ENCODE measurements at places on chromosomes 3 and 15.
A peak's percentile ranks its signal among the peaks of the same experiment; 100 is the strongest.

DNA sequence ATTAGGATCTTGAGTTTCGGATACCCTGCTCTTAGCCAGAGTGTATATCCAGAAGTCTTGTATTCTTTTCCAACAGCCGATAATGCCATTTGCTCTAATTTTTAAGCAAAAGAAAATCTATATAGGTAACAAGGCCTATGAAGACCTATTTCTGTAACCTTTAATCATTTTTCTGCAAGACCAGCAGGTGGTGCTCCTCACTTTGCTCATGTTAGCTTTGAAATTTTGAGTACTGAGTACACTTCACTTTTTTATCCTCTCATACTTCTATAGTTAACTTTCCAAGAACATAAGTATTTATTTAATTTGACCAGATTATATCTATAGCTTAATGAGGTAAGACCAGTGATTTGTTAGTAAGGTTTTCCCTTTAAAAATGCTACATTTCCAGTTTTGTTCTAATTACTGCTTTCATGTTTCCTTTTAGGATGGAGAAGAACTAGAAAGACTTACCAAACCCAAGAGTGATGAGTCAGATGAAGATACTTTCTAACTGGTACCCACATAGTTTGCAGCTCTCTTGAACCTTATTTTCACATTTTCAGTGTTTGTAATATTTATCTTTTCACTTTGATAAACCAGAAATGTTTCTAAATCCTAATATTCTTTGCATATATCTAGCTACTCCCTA, 20.5 kb downstream of the SLC35A5 start:
- no peak for DNase-seq

DNA sequence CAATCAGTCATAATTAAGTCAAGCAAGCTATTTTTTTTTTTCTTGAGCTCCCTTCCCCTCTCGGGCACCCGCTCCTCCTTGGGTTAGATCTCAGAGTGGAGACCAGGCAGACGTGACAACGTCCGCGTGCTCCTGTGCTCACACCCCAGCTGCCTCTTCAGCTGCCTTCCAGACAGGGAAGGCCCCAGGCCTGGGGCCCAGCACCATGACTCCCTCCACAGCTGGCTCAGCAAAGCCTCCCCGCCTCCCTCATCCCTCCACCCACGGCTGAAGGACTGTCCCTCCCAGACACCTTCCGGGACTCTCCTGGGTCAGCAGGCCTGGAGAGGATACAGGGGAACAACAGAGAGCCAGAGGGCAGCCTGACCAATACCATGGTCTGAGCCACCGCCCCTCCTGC, 87.9 kb upstream of the LINGO1 start:
- no peak for DNase-seq

DNA sequence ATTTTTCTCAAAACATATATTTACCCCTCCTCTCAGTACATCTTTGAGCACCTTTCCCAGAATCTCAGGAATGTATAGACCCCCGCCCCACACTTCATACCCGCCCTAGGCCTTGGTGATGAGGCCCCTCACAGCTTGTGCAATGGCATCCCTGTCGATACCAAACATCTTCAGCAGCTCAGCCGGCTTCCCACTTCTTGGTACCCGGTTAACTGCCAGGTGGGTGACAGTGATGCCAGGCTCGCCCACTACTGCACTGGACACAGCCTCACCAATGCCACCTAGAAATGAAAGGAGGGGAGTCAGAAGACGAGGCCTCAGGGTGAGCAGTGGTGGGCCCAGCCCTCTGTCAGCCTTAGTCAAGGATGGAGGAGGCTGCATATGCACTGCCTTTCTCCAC, 30.2 kb downstream of the TKT start:
- no peak for DNase-seq

- DNase-seq: peak; percentile 55
Observed at GRCh38 chr3:28915741-28916500, 364.9 kb upstream of the RBMS3 start.

DNA sequence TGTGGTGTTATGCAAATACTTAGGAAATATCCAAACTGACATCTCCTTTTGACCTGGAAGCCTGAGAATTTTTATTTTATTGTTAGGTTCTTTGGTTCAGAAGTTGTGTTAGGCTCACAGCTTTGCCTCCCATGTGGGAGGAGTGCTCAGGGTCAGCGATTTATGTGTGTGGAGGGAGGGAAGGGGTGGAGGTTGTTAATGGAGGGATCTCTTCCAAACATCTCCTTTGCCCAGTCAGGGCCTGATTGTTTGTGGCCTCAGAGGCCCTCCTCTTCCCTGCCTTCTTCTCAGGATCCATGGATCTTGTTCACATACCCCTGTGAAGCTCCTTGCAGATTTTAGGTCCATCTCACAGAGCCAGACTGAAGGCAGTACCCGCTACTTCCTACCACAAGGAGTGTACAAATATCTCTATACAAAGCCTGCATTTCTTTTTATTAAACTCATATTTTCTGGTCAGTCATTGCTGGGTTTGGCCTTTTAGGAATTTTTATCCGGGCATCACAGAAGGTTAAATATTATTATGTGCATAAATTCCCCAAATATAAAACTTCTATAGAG, 40.3 kb downstream of the BBX start:
- DNase-seq: no peak

- no peak for DNase-seq
Observed at GRCh38 chr3:174639406-174639805, 219.7 kb upstream of the NAALADL2 start.

DNA sequence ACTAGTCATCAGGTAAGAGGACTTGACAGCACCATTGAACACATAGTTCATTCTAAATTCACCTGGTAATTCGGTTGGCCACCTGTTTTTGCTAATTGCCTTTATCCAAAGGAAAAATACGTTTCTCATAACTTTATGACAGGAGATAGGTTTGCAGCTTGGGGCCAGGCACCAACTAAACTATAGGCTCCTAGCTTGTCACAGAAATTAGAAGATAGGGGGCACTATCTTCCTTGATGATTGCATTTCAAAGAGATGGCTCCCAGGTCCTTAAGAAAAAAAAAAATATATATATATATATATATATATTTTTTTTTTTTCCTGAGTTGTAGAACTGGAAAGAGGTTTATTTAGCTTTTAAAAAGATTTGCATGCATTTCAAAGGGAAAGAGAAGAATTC, 563.6 kb downstream of the NAALADL2 start:
- peak; percentile 22 for DNase-seq

DNA sequence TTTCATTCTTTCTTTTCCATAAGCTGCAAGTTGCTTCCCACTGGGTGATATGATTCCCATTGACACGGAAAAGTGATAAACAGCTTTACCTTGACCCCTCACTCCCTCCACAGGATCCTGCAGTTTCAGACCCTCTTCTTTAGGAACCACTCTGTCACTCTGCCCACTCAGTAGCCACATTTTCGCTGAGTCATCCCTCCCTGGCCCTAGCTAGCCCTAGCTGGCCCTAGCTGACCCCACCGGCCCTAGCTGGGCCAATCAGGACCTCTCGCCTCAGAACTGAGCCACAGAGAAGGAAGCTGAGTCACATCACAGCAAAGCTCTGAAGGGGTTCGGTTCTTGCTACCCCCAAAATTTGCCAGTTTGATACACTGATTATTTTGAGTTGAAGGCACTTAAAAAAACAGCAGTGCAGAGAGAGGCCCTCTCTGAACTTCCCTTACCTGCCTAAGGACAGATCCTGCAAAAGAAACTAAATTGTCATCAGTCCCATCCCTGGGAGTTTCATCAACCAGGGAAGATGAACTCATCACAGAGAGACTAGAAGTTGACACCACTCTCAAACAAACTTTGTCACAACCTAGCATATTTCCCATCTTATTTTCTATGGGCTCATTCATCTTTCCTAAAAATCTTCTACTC, 233.5 kb upstream of the PROK2 start:
- no peak for DNase-seq

- no peak for DNase-seq
Observed at GRCh38 chr15:74345051-74345450, 22.4 kb downstream of the CYP11A1 start.

DNA sequence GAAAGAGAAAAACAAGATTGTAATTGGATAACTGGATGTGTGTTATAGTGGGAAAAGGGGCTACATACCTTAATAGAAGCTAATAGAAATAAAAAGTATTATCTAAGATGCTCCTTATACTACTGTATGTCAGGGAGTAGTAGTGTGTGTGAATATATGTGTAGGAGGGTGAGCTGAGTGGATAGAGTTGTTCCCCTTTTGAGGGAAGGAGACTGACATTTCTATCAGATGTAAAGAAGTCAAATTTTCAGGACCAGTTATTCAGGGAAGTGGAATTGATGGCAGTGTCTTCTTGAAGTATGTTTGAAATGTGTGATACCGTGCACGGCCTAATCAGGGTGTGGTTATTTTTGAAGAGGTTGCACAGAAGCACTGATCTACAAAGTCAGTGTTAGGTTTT, 49.1 kb downstream of the PCOLCE2 start:
- no peak for DNase-seq

- no peak for DNase-seq
Observed at GRCh38 chr3:170075441-170076091, 37.8 kb downstream of the GPR160 start.

DNA sequence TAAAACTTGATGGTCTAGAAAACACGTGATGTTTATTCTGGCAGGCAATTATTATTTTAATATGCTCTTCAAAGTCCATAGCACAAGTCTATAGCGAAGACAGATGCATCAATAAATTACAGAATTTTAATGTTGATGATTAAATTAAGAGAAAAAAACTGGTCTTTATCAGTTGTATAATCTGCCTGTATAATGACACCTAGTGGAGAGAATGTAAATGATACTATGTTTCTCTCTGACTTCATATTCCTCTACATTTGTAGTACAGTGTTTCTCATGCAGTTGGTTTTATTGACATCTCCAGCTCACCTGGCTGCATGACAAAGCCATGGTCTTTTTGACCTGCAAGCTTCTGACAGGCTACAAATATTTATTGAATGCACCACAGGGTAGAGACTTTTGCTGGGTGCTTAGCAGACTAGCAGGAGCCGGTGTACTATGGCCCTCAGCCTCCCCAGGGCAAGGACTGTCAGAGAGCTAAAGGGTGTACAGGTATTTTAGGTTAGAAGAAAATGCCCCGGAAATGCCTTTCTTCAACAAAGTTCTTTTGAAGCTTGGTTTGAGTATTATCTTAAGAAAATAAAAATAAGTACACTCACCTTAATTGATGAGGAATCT, 289.9 kb downstream of the GAP43 start:
- peak; percentile 18 for DNase-seq

GRCh38 chr15:81309647-81310450, 14.1 kb downstream of the STARD5 start:
- DNase-seq: no peak

DNA sequence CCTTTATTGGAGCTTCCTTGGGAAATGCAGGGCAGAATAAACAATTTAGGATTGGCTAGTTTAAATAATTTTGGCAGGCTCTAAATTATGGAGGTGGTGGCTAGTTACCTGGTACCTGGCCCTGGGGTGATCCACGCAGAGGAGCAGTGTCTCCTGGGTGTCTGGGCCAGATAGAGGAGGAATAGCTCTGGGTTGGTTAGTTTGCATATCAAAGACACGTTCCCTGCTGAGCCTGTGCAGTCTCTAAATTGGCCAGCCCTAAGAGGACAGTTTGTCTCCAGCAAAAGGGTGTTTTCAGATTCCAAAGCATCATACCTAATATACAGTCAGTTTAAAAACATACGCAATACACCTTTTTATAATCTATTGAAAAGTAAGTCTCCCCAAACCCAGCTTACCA, 333.3 kb upstream of the TPM1 start:
- DNase-seq: peak; percentile 33

GRCh38 chr15:69593488-69593887, 140.9 kb downstream of the RPLP1 start:
- DNase-seq: no peak

GRCh38 chr3:50352781-50353180, 2.1 kb downstream of the CYB561D2 start:
- DNase-seq: no peak

GRCh38 chr3:29373131-29373680, 92.3 kb downstream of the RBMS3 start:
- no peak for DNase-seq

GRCh38 chr3:171840811-171841619, 2.1 kb upstream of the TMEM212 start:
- DNase-seq: no peak

DNA sequence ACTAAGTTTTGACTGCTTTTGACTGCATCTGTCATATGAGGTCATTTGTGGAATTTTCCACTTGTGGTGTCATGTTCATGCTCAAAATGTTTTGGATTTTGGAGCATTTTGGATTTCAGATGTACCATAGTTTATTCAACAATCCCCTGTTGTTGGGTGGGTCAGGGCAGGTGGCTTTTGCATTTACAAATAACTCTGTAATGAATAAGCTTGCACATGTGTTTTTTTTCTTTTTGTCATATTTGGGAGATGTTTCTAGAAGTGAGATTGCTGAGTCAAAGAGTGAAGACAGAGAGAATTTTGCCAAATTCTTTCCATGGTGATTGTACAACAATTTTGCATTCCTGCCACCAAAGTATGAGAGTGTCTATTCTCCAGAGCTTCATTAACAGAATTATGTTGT, 62.4 kb upstream of the ADPGK start:
- no peak for DNase-seq

DNA sequence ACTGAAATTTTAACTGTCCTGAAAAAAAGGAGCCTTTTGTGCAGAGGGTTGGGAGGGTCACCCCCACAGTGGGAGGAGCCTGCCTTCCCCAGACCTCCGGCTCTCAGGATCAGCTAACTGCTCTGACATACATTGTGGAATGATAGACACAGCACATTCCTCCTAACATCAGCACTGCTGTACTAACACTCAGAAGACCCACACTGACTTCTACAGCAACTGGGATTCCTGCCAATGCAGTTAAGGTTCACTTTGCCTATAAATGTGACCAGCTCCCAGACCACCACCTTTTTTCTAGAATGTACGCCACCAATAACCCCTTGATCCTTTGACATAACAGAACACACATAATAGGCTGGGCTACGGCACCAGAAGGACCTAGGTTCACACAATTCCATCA, 3.2 kb downstream of the CPEB1 start:
- peak; percentile 18 for DNase-seq

DNA sequence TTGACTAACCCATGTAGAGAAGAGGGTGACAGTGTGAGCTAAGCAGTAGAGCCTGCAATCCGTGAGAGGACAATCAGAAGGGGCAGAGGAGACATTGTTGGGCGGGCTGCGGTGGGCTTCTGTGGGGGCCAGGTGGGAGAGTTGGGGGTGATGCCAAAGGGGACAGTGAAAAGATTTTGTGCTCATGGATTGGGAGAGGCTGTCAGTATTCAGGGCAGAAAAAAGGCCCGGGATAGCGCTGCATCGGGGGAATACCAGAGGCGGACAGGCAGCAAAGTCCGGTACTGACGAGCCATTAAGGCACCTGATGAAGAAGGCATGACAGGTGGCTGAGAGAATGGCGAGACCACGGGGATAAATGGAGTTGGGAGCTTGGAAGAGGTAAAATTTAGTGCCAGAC, 1.3 kb upstream of the PXYLP1 start:
- no peak for DNase-seq

GRCh38 chr3:72375237-72376076, 472.8 kb downstream of the SHQ1 start:
- DNase-seq: no peak

DNA sequence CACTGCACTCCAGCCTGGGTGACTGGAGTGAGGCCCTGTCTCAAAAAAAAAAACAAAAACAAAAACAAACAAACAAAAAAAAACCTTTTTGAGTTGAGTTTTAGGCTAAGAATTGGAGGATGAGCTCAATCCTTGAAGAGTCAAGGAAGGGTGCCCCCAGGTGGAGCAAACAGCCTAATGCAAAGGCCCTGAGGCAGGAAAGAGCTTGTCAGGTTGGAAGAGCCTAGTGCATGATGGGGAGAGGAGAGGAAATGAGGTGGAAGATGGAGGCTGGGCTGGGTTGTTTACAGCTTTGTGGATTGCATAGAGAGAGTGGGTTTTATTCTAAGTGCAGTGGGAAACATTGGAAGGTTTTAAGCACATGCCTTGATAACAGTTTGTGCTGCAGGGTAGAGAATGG, 2.1 kb upstream of the SNX22 start:
- no peak for DNase-seq
